ENCODE measurements at places on chromosomes 16 and 17.

DNA sequence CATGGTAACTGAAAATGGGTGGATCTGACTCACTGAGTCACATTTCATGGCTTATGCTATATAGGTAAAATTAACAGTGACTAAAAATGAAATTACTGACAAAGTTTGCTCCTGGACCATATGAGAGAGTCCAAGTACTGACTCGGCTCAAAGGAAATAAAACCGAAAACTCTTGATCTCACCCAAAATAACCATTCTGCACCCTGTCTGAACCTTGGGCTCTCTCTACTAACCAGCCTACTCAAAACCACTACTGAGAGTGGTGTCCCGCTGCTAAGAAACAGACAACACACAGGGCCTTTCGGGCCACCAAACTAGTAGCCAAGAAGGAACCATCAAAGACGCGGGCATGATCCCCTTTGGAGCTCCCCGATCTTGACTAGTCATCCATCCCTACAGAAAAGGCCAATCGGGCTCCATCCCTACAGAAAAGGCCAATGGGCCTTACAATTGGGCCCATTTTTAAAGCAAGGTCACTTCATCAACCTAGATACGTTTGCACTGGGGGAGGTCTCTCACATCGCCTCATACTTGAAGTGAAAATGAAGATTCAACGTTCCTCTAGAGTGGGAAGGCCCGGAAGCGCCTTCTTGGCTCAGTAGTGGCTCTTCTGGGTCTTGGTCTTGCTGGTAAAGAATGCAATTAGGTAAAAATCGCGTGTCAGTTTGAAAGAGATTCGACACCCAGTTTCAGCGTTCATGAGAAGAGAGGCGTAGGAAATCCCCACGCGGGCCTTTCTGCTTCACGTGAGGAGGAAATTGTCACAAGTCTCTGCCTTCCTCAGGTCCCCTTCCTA, 720 bp upstream of the ZPBP2 start:
- DNase-seq: no peak

- no peak for DNase-seq
Observed at GRCh38 chr17:5182597-5183409, 8.9 kb downstream of the ZNF594 start.

DNA sequence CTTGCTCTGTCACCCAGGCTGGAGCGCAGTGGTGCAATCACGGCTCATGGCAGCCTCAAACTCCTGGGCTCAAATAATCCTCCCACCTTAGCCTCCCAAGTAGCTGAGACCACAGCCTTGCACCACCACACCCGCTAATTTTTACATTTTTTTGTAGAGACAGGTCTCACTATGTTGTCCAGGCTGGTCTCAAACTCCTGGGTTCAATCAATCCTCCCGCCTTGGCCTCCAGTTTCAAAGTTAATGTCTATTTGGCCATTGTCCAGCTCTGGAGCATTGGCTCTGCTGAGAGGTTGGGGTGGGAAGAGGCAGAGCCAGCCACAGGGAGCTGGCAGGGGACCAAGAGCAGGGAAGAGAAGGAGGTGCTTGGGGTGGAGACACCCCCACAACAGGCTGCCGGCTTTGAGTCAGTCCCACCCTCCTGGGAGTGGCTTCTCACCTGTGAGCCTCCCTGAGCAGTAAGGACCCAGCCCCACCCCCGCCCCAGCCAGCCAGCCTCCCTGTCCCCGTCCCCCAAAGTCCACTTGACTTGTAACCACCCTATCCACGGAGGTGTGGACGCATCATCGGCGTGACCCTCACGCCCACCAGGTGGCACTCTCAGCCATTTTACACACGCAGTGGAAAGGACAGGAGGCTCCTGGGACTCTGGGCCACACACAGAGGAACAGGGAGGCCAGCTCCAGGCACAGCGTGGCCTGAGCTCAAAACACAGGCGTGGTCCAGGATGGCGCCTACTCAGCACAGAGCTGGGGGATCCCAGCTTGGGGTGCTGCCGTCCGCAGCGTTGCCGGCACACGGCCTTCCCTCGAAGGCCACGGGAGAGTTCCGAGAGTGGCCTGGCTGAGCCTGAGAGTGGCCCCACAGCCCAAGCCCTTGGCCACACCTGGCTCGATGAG, 22.8 kb upstream of the PVALEF start:
- DNase-seq: peak; percentile 29

DNA sequence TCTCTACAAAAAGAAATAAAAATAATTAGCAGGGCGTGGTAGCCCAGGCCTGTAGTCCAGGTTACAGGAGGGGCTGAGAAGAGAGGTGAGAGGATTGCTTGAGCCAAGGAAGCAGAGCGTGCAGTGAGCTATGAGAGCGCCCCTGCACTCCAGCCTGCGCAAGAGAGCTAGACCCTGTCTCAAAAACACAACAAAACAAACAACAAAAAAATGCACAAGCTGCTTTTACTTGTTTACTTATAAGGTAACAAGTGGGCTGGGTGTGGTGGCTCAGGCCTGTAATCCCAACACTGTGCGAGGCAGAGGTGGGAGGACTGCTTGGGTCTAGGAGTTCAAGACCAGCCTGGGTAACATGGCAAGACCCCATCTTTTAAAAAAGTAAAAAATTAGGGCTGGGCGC, 1.7 kb downstream of the CYTH1 start:
- no peak for DNase-seq

GRCh38 chr16:58501242-58502131, 1.5 kb downstream of the NDRG4 start:
- DNase-seq: peak; percentile 57

GRCh38 chr17:2716649-2717048, 5.1 kb upstream of the CLUH start:
- DNase-seq: no peak

DNA sequence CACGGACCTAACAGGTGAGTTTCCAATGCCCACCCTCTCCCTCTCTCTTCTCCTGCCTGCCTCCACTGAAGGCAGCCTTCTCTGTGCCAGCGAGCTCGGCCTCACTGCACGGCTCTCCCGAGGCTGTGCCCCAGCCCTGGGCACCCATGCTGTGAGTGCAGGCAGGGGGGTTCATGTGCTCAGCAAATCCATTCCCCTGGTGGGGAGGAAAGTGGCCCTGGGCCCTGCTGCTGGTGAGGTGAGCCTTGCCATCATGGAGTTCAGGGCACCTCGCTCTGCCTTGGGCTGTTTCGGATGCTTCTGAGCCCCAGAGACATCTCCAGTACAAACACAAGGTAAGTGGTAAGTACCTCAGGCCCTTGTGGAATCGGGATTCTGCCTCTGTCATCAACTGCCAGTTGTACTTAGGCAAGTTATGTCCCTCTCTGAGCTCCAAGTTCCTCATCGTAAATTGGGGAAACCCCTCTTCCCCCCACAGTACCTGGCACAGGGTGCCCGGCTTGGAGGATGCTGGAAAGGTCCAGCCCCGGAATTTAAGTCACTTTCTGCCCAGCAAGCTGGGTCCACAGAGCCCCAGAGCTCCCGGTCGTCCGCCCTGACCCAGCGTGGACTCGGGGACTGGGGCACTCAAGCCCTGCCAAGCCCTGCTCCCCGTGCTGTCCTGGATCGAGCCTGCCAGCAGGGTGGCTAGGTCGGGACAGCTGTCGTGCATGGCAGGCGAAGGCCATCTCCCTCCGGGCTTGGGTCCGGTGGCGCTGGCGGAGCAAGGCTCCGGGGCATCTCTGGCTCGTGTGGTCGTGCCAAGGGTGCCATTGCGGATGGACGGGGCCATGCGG, 684 bp upstream of the NUDT16L1 start:
- DNase-seq: no peak

DNA sequence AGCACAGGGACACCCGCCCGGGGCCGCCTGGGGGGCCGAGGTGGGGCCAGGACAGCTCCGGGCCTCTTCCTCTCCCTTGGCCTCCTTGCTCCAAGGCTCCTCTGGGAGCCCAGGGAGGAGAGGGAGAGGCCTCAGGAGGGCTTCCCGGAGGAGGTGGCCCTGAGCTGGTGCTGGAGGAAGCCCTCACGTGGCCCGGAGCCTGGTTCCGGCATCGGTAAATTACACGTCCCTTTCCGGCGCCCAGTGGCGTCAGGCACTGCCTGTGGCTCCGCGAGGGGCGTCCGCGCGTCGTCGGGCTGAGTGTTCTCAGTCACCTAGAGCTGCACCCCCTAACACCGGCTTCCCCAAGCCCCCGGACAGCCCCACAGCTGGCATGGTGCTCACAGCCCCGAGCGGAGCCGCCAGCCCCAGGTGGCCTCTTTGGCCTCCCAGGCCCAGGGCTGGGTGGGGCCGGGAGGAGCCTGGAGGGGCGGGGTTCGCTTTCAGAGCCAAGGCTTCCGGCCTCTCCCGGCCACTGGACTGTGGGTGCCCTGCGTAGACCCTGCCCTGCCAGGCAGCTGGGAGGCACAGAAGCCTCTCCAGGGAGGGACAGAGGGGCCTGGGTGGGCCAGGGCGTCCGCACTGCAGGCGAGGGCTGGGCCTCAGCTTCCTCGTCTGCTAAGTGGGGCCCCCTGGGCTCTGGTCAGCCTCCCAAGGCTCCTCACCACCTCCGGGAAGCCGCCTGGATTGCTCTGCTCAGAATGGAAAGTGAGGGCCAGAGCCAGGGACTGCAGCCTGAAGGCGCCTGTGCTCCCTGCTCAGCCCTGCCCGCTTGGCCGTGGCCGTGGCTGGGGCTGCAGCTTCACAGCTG, 27.9 kb upstream of the SSTR5 start:
- no peak for DNase-seq

GRCh38 chr17:73582359-73582758, 61.9 kb downstream of the SDK2 start:
- DNase-seq: no peak

GRCh38 chr16:75092777-75093176, 23.8 kb downstream of the LDHD start:
- DNase-seq: no peak

- DNase-seq: no peak
Observed at GRCh38 chr17:69539274-69539673, 124.8 kb downstream of the MAP2K6 start.
